CD4-positive, alpha-beta T cell (primary cell): ENCODE measurements at places on chromosomes 6 and 20.

DNA sequence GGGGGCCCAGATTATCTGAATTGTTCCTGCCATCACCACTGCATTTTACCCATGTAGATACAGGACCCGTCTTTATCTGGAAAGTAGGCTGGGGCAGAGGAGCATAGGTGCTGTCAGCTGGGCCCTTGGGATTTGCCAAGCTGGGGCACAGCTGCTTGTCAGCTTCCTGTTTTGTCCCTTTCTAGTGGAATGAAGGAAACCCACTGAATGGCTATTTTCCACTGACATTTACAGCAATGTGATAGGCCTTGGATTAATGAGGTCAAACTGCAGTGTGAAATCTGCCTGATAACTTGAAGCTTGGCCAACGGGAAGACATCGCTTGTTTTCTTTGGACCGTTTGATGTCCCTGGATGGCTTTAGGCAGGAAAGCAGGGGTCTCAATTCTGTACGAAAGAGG, 6.7 kb downstream of the PPP1R16B start:
- no peak overlapping the region for H3K4me3 ChIP-seq
- H3K27ac ChIP-seq: no peak overlapping the region
- peaks cover 76% of the 10 kb centered on the region for H3K4me1 ChIP-seq
- no peak for DNase-seq

GRCh38 chr6:34465531-34466241, at the start of gene PACSIN1:
PACSIN1 (plus strand) TSS chr6:34466076; CDS start chr6:34526306, 60,230 bp downstream.
- peaks cover 13% of the 10 kb centered on the region for H3K4me1 ChIP-seq
- no peak within 1 kb of the TSS for H3K27ac ChIP-seq
- peaks cover 7% of the 10 kb centered on the region for H3K27me3 ChIP-seq
- H3K36me3 ChIP-seq: no peaks in the 10 kb centered on the region
- no peak for DNase-seq

GRCh38 chr6:161409353-161409752, 135.5 kb upstream of the AGPAT4 start:
- H3K36me3 ChIP-seq: no peaks in the 10 kb centered on the region
- H3K27ac ChIP-seq: no peak overlapping the region
- H3K4me1 ChIP-seq: no peaks in the 10 kb centered on the region
- peaks cover 3% of the 10 kb centered on the region for H3K27me3 ChIP-seq
- no peak for DNase-seq

- peaks cover 33% of the 10 kb centered on the region for H3K4me1 ChIP-seq
- no peaks in the 10 kb centered on the region for H3K36me3 ChIP-seq
- peak; percentile 48 for DNase-seq
- peaks cover 6% of the 10 kb centered on the region for H3K27me3 ChIP-seq
Measured at GRCh38 chr6:157235600-157236039, 87.7 kb downstream of the TMEM242 start.

- no peaks in the 10 kb centered on the region for H3K36me3 ChIP-seq
- H3K4me3 ChIP-seq: no peak overlapping the region
- no peak overlapping the region for H3K27ac ChIP-seq
- peaks cover 6% of the 10 kb centered on the region for H3K4me1 ChIP-seq
- no peak for DNase-seq
- H3K27me3 ChIP-seq: no peaks in the 10 kb centered on the region
Measured at GRCh38 chr6:135236732-135237131, 55.6 kb downstream of the MYB start.

GRCh38 chr6:164069350-164069990, 655.0 kb downstream of the QKI start:
- H3K4me1 ChIP-seq: no peaks in the 10 kb centered on the region
- H3K36me3 ChIP-seq: no peaks in the 10 kb centered on the region
- H3K27ac ChIP-seq: no peak overlapping the region

DNA sequence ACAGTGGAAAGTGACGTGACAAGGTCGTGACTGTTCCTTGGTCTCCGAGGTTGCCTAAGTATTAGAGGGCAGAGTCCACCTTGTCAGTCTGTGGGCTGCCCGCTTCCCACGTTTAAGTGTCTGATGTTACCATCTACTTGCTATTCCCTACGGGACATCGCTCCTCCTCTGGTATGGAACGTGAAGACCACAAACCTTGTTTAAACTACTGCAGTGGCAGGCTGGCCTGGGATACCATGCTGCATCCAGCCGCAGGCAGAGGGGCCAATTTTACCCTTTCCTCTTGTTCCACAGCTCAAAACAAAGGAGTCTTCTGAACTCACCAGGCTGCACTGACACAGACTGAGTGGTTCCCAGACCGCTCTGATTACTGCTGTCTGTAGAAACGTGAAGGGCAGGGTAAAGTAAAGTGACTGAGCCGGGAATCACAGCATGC, 275.9 kb downstream of the FOXC1 start:
- no peaks in the 10 kb centered on the region for H3K4me1 ChIP-seq
- no peak for DNase-seq
- H3K4me3 ChIP-seq: no peak overlapping the region
- no peaks in the 10 kb centered on the region for H3K36me3 ChIP-seq
- no peaks in the 10 kb centered on the region for H3K27me3 ChIP-seq

- no peak for DNase-seq
- H3K4me1 ChIP-seq: peaks cover 4% of the 10 kb centered on the region
- H3K27ac ChIP-seq: no peak overlapping the region
- H3K4me3 ChIP-seq: no peak overlapping the region
Measured at GRCh38 chr6:158367816-158368215, 55.6 kb downstream of the TULP4 start.

DNA sequence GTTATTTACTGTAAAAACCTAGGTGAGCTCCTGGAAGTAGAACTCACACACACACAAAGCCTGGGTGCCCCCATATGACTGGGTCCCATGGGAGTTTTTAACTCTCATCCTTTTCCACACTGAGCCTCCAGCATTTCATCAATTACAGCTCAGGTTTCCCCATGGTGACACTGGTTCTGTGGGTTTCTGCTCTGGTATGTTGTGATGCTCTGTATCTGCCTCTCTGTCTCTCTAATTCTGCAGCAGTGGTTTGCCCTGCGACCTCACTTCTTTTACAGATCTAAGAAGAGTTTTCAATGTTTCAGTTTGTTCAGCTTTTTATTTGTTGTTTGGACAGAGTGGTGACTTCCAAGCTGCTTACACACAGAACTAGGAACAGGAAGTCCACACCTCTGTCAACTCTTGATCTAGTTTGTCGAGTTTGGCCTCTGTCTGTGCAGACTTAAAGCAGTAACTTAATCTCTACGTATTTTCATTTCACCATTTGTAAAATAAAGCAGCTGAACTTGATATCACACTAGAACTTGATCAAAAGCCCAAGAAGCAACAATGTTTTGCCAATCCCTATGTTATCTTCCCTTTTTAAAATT, 554.3 kb downstream of the EPHA7 start:
- no peak overlapping the region for H3K4me3 ChIP-seq
- no peaks in the 10 kb centered on the region for H3K4me1 ChIP-seq
- no peak overlapping the region for H3K27ac ChIP-seq
